Activated CD4-positive, alpha-beta T cell treated with anti-CD3 and anti-CD28 coated beads for 48 hours (primary cell): ENCODE measurements at places on chromosomes 1 and 21.

- DNase-seq, result no peak
These were observed 265.7 kb upstream of the TMEM51 start for GRCh38 chr1:14887764-14888350.

DNA sequence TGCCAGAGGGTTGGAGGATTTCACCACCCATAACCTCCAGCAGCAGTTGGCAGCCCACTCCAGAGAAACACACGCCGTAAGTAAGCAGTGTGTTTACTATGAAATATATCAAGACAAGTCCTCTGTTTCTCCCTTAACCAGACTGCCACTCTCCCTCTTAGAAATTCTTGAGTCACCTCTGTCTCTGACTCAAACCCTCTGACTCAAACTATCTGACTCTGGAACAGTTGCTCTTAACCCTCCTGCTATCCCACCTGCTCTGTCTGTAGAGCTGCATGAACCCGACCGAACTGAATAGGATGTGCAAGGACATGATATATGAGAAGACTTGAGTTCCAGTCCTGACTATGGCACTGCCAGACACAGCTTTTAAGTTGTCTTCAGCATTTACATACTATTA, 14.1 kb downstream of the INPP5B start:
- DNase-seq, result no peak

DNA sequence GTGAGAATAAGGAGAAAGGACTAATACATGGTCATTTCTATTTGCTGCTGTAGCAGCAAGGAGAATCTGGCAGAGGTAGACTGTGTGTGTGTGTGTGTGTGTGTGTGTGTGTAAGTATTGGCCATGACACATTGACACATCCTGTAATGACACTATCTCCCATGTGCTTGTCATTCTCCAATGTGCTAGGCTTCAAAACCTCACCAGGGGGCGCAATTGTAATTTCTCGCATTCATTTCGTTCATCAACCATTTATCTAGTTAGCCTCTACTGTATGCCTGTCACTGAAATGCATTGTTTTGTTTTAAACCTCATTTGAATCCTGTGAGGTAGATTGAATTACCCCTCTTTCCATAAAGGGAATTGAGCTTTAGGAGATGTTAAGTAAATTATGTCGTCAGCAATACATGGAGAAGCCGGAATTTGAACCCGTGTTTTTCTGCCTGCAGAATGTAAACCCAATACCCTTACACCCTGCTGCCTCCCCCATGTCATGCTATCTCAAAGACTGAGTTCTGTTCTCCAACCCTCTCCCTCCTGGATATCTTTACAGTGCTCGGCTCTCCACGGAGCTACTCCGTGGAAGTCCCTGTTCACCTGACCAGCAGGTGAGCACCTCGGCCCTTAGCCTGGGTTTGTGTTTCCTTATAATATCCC, 100.8 kb downstream of the UCK2 start:
- DNase-seq, result peak; percentile 70

GRCh38 chr1:184393962-184394361, 7.1 kb downstream of the C1orf21 start:
- no peak for DNase-seq

- no peak for DNase-seq
These were observed 3.1 kb upstream of the RGS13 start for GRCh38 chr1:192632641-192633532.

GRCh38 chr1:231971397-231972110, 345.0 kb downstream of the DISC1 start:
- no peak for DNase-seq

- DNase-seq, result no peak
These were observed 7.0 kb downstream of the FBLIM1 start for GRCh38 chr1:15765495-15766194.

DNA sequence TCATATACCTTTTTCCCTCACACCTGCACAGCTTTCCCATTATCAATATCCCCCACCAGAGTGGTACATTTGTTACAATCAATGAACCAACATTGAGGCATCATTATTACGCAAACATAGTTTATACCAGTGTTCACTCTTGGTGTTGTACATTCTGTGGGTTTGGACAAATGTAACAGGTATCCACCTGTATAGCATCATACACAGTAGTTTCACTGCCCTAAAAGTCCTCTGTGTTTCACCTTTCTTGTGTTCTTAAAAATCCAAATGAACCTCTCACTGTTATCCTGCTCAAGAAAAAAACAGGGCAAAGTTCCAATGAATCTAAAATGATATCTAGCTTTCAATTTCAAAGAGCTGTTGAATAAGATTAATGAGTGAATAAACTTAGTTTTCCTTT, 45.9 kb upstream of the NR5A2 start:
- DNase-seq, result no peak

GRCh38 chr21:45374826-45375455, 30.0 kb upstream of the COL18A1 start:
- no peak for DNase-seq

DNA sequence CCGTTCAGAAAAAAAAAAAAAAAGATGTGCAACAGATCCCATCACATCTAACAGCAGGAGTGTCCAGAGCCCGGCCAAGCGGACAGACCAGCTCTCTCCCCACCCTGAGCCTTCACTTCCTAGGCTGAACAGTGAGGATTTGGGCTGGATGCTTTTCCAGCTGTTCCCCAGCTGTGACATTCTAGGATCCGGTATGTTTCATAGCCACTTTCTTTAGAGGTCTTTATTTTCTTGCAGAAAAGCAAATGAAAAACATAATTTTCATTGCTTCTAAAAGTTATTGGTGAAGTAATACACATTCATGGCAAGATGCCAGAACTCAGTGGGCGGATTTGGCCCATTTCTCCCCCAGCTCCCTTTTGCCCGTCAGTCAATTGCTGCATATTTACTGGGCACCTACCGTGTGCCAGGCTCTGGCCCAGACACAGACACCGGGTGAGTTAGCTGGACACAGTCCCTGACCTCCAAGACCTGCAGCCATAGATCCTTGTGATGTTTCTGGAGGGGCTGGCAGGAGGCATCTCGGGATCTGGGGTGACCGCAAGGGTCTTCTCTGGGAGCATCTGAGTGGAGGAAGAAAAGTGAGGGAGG, 213.7 kb upstream of the VAMP3 start:
- no peak for DNase-seq

- DNase-seq, result no peak
These were observed 26.3 kb downstream of the PRDX6 start for GRCh38 chr1:173503391-173503790.

- DNase-seq, result no peak
These were observed 354.9 kb upstream of the PLXNA2 start for GRCh38 chr1:208599063-208599462.

DNA sequence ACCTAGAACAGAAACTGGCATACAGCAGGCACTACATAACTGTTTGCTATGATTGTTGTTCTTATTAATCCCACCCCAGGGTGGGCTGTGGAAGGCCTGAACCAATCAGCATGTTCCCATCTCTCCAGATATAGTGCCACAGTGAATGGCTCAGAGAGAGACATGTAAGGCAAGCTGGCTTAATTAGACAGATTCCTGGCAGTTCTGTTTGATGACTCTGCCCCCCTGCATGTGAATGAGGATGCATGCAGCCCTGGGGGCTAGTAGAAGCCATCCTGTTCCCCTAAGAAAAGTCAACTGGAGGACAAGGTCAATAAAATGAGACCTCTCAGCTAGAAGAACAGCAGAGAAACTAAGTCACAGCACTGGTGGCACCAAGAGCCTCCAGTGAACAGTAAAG, 130.3 kb downstream of the GLIS1 start:
- no peak for DNase-seq

DNA sequence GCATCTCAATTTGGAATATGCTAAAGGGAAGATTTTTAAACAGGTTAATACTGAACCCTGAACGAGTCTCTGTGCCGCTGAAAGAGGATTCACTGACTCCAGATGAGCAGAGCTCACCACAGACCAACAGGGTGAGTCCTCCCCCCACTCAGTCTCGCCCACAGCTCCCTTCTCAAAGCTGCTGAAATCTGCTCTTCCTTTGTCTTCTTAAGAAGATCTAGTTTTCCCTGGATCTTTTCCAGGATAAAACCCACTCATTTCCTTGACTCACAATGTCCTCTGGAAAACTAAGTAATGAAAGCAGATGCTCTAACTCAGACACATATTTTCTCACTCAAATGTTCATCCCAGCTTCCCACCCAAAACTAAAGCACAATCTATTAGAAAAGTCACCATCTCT, 447.0 kb upstream of the PKN2 start:
- no peak for DNase-seq

DNA sequence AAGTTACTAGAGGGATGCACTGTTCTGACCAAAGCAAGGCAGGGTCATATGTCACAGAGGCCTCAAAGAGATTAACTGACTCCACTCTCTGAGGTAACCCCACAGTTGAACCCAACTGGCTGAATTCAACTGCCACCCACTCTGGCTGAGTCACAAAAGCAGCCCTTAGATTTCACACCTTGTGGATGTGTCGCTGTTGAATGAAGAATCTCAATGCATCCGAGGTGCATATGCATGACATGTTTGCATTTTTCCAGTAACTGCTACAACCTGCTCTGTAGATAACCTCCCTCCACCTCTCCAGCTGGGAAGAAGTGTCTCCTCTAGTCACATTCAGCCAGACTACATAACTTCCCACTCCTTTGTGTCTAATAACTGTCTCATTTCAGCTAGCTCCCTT, 27.9 kb upstream of the KIF21B start:
- DNase-seq, result peak; percentile 45

- DNase-seq, result no peak
These were observed 6.6 kb upstream of the SIM2 start for GRCh38 chr21:36692114-36692834.

DNA sequence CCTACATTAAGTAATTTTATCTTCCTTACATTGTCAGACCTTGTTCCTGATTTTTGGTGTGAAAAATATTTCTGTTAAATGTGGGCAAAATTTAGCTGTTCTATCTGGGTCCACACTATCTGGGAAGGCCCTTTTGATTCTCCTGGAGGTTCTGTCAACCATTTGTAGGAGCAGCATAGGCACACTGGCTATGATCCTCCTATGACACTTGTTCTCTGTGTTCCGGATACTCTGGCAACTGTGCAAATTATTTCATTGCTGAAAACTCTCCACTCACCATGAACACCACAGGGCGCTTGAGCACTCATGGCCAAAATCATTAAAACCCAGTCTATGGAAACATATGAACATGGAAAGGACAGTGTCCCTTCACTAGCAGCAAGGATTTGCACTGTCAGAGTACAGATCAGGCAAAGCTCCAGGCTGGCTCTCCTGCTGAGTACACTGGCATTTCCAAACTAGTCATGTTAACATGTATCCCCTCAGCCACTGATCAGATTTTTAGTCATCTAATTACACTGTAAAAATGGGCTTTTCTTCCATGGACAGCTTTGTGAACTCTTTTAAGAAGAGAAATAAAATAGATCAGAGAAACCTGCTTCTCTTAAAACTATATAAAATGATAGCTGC, 43.9 kb upstream of the SGIP1 start:
- DNase-seq, result no peak

DNA sequence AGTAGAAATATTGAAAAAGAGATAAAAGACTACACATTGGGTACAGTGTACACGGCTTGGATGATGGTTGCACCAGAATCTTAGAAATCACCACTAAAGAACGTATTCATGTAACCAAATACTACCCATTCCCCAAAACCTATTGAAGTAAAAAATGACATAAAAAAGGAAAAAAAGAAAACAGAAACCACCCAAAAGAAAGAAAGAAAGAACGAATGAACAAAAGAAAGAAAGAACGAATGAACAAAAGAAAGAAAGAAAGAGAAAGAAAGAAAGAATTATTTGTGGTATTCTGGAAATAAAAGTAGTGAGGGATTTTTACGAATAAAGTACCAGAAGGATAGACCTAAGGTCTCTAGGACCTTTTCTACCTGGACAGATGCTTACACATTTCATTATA, 42.1 kb downstream of the PHACTR4 start:
- DNase-seq, result no peak

DNA sequence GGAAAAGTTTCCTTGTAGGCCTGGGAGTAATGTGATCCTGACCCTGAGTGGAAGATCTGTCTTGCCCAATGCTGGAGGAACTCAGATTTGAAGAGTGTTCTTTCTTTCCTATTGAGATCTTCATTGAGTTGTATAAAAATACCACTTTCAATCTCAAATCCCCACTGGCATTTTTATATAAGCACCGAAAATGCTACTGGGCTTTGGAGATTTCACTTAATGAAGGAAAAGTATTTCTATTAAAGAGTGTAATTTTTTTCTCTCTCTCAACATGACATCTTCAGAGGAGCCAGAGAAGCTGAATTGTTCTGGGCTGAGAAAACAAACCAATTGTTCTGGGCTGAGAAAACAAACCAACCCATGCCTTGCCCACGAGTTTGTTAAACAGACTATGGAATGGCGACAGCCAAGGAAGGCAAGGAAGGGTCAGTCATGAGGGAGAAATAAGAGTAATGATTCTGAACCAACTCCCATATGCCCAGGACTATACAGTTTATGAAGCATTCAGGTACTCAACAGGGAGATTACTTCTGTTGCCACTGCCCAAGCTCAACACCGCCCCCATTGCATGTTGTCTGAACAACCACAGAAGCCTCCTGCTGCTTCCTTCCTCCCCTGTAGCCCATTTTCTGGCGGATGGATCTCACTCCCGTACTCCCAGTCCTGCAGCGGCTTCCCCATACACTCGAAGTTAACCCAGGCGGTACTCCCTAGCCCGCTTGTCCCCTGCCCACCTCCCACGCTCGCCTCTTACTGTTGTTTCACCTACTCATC, 103.2 kb downstream of the BEND5 start:
- DNase-seq, result no peak

- DNase-seq, result no peak
These were observed 46.8 kb downstream of the SPATA46 start for GRCh38 chr1:162329826-162330225.

DNA sequence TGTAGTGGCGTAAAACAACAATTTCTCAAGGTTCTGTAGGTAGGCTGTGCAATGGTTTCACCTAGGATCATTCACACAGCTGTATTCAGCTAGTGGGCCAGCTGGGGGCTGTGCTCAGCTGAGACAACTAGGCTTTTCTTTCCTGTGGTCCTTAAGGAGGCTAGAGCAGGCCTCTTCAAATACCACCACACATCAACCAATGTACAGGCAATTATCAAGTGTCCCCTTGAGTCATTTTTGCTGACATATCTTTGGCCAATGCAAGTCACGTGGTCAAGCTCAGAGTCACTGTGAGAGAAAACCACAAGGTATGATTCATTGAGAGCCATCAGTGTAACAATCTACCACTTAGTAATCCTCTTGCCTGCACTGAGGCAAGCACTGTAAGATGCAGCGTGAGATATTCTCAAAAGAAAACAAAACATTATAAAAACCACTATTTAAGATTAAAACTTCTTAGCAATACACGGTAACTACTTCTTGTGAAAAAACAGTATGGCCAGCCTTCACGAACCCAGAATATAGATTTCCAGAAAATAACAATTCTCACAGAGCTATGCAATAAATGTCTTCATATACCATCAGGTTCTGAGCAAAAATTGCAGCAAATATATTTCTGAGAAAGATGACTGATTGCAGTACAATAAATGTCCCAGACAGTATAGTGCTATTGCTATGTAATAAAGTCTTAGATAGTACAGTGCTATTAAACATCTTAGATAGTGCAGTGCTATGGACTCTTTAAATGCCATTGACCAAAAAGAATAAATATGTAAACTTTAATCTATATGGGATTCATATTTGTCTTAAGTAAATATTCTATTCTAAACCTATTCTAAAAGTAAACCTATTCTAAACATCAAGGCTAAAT, 55.3 kb downstream of the NME7 start:
- DNase-seq, result peak; percentile 43

- no peak for DNase-seq
These were observed 11.3 kb upstream of the TNFRSF25 start for GRCh38 chr1:6477039-6477820.
